ENCODE measurements at places on chromosomes 1 and 21. TPM values are rescaled to one million over a fixed set of nuclear protein-coding genes. Genes with fewer than 3 reads are reported as not detected.

- no peaks in the 10 kb centered on the region for H3K36me3 ChIP-seq
- no peak overlapping the region for H3K27ac ChIP-seq
- peaks cover 42% of the 10 kb centered on the region for H3K4me1 ChIP-seq
These were observed 6.1 kb upstream of the IGSF8 start for GRCh38 chr1:160104486-160104885.

DNA sequence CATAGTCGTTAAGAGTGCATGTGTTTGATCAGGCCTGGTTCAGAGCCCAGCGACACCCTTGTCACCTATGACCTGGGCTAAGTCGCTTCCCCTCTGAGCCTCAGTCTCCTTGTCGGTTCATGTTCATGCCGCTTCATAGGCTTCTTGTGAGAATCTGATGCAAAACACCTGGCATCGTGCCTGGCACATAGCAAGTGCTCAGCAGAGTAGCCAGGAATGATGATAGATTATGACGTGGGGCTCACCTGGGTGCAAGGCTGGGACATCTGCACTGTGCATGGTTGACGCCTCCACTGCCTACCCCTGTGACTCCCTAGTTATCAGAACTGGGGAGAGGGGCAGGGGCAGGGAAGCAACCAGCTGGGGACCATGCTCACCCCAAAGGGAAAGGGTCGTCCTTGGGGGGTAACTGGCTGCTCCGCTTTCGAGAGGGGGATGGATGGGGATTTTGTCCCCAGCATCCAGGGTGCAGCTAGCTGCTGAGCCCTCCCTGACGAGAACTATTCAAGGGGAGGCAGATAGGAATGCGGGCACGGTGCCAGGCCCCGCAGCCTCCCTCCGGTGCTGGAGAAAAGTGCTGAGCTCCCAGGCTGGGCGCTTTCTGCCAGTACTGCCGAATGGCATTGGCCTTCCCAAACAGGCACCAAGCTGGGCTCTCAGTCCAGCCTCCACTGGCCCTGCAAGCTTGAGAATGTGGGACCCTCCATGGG is 9.3 kb downstream of the EFHD2 start:
- no peak for DNase-seq
- H3K27ac ChIP-seq = no peak overlapping the region
- H3K4me1 ChIP-seq = peaks cover 15% of the 10 kb centered on the region

DNA sequence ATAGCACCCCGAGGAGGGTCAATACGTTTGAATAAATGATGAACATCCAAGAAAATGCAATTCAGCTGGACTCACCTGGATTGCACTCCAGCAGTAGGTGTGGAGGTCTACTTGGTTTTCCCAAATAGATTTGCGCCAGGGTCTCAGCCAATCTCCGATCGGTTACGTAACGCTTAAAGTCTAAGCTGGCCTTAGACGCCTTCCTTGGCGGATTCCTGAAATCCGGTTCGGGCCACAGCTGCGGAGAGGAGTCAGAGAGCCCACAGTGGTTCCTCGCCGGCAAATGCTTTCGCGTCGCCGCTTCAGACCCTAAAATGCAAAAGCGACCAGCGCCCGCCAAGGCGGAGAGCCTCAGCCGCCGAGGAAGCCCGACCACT is 322 bp downstream of the TFB2M start:
- peaks cover 5% of the 10 kb centered on the region for H3K4me1 ChIP-seq
- DNase-seq = no peak
- H3K27me3 ChIP-seq = no peaks in the 10 kb centered on the region
- peak overlapping the region; percentile 70 for H3K4me3 ChIP-seq
- no peaks in the 10 kb centered on the region for H3K36me3 ChIP-seq

DNA sequence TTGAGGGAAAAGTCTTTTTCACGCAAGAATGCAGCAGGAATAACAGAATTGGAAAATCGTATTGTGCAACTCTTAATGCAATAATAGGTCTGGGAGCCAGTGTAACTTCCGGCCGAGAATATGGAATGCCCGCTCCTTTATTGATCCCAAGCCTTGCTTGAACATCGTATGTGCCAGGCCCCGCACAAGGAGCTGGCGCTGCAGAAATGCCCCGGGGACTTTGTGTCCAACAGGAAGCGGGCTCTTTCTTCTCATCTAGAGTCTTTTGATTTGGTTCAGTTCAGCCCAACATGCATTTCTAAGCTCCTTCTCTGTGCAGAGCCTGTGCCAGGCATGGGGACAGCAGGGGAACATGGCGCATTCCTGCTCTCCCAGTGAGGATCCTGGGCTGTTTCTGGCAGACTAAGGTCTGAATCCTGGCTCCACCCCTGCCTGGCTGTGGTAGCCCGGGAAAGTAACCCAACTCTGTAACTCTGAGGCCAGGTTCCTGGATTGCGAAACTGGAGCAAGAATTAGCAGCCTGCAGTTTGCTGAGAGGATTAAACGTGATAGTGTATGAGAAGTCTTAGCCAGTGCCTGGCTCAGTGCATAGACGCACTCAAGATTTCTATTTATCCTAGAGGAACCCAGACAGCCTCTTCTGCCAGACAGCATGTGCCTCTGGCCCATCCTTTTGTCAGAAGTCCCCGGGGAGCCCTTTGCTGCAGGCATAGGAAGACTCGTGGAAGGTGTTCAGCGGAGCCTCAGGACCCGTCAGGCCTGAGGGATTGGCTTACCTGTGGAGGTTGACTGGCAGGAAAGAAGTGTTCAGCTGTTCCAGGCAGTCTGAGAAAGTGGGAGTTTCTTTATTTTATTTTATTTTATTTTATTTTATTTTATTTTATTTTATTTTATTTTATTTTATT is 987 bp upstream of the CDCP2 start:
- no peaks in the 10 kb centered on the region for H3K4me1 ChIP-seq
- H3K36me3 ChIP-seq = no peaks in the 10 kb centered on the region
- DNase-seq = peak; percentile 63
- H3K4me3 ChIP-seq = no peak overlapping the region
- no peaks in the 10 kb centered on the region for H3K27me3 ChIP-seq

GRCh38 chr1:25688390-25689119 is 72.0 kb downstream of the MAN1C1 start:
- H3K4me3 ChIP-seq = no peak overlapping the region
- no peaks in the 10 kb centered on the region for H3K36me3 ChIP-seq
- H3K27me3 ChIP-seq = no peaks in the 10 kb centered on the region
- DNase-seq = peak; percentile 85
- H3K4me1 ChIP-seq = no peaks in the 10 kb centered on the region

DNA sequence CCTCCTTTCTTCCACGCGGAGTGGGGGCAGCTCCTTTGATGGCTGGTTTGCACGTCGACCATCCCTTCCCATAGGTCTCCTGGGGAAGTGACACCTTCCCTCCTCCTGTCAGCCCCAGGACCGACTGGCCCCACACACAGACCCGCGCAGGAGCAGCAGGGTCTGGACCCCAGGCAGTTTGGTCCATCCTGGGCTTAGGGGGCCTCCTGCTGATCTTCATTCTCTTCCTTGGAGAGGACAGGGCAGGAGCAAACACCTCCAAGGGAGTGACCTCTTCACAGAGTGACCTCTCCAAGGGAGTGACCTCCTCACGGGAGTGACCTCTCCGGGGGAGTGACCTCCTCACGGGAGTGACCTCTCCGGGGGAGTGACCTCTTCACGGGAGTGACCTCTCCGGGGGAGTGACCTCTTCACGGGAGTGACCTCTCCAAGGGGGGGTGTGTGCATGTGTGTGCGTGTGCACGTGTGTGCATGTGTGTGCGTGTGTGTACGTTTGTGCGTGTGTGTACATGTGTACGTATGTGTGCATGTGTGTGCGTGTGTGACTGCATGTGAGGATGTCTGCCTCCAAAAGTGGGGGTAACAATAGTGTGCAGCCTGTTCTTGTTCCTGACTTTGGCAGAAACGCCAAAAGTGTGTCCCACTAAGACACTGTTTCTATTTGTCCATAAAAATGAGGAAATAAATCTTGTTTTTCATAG is 29.8 kb downstream of the COL6A1 start:
- no peaks in the 10 kb centered on the region for H3K4me1 ChIP-seq
- H3K27ac ChIP-seq = no peak overlapping the region
- DNase-seq = no peak
- no peaks in the 10 kb centered on the region for H3K27me3 ChIP-seq
- no peaks in the 10 kb centered on the region for H3K36me3 ChIP-seq
- H3K4me3 ChIP-seq = no peak overlapping the region

- DNase-seq = no peak
- H3K27me3 ChIP-seq = no peaks in the 10 kb centered on the region
- H3K36me3 ChIP-seq = peaks cover 4% of the 10 kb centered on the region
- H3K4me1 ChIP-seq = peaks cover 3% of the 10 kb centered on the region
These were observed 50.3 kb upstream of the MPC2 start for GRCh38 chr1:167987174-167987573.

- no peaks in the 10 kb centered on the region for H3K27me3 ChIP-seq
- H3K27ac ChIP-seq = no peak overlapping the region
- no peaks in the 10 kb centered on the region for H3K36me3 ChIP-seq
- no peak for DNase-seq
These were observed 122.7 kb downstream of the CCDC185 start for GRCh38 chr1:223515926-223516325.

DNA sequence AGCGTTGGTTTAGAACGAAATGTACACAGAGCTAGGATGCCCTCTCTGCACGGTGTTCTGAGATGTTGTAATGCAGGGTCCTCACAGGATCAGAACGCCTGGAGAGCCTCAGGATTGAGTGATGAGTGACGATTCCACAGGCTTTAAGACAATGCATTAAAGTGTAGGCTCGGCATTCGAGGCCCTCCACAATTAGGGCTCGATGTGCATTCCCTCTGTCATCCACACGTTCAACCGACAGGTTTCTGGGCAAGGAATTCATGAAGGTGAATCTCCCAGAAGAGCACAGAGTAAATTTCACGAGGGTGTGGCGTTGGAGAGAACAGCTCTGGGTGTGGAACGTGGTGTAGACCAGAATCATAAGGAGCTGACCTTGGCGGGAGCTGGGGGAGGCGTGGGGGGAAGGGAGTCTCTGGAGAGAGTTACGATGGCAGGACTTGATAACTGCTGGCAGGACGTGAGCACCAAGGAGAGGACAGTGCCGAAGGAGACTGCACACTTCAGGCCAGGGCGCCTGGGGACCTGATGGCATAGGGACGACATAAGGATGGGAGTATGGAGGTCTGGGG is 51.0 kb upstream of the EFHD2 start:
- H3K4me1 ChIP-seq = no peaks in the 10 kb centered on the region
- no peak overlapping the region for H3K27ac ChIP-seq
- H3K27me3 ChIP-seq = no peaks in the 10 kb centered on the region
- H3K4me3 ChIP-seq = no peak overlapping the region
- DNase-seq = no peak
- no peaks in the 10 kb centered on the region for H3K36me3 ChIP-seq

DNA sequence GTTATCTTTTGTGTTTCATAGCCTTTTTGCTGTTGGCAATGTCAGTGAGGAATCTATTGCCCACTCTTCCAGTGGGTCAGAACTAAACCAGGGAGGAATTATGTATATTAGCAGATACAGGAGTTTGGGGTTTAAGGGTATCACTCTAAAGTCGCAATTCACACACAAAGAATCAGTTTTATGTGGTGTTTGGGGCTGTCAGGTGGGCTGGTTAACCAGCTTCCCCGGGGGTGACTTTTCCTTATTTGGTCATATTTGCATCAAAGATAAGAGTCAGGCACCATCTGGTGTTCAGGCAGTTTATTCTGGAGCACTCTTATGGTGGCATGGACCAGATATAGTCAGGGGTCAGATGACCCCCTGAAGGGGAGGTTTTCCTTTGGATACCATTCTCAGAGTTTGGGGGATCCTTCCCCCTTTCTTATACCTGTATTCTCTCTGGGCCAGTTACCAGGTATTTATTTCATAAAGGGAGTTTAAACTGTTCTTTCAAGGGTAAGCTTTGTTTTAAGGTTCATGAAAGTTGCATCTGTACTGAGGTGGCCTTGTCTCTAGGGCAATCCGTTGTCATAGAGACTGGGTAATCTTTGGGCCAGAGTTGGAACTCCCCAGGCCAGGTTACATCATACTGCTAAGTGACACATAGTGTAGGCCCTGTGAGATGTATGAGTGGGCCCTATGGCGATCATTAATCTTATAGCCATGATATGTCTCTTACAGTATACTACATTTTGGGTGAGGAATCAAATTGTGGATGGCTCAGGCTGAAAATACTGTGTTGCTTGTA is 148.2 kb downstream of the RWDD3 start:
- DNase-seq = no peak
- no peaks in the 10 kb centered on the region for H3K27me3 ChIP-seq
- no peaks in the 10 kb centered on the region for H3K4me1 ChIP-seq

GRCh38 chr1:12067900-12068821 is 5.1 kb downstream of the TNFRSF8 start:
- H3K27ac ChIP-seq = no peak overlapping the region
- H3K4me1 ChIP-seq = peaks cover 6% of the 10 kb centered on the region
- H3K27me3 ChIP-seq = peaks cover 3% of the 10 kb centered on the region
- peak; percentile 52 for DNase-seq
- no peak overlapping the region for H3K4me3 ChIP-seq

DNA sequence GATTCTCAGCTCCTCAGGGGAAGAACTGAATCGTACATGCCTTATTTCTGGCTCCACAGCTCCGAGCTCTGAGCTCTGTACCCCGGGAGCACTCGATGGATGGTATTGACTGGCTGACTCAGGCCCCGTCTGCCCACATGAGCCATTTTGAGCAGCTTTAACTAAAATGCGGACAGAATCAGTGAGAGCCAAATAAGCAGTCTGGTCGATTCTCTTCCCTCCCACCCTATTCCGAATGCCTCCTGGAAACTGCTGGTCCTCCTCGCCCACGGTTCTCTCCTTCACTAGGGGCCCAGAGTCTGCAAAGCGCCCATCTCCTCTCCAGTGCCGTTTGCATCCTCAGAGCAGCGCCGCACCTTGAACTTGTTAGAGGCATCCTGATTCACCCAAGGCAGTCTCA is 125.9 kb upstream of the IRF2BP2 start:
- H3K4me1 ChIP-seq = no peaks in the 10 kb centered on the region
- H3K27ac ChIP-seq = no peak overlapping the region
- no peak for DNase-seq

DNA sequence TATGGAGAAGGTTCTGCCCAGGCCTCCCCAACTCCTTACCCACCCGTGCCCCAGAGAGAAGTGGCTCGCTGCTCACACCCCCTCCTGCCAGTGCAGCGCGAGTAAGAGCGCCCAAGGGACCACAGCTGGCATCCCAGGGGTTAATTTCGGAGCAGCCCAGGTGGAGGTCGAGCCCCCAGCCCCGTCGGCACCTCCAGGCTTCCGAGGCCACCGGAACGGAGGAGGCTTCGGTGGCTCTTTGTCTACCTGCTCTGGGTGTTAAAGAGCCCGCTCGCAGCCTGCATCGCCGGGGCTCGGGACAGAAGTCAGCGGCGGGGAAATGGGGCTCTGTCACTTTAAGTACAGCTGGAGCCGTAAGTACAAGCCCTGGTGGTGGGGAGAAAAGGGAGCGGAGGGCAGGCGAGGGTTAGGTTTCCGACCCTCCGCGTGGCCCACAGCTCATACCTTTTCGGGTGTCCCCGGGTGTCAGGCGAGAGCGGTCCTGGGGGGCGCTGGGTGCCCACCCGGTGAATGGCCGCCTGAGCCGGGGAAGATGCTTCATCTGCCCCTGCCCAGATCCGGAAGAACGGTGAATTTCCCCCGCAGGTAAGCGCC is 89.4 kb upstream of the IPO9 start:
- peak overlapping the region; percentile 39 for H3K4me3 ChIP-seq
- H3K27ac ChIP-seq = peak overlapping the region; percentile 90
- peak; percentile 68 for DNase-seq

- peaks cover 2% of the 10 kb centered on the region for H3K4me1 ChIP-seq
- DNase-seq = no peak
- H3K27ac ChIP-seq = no peak overlapping the region
- peaks cover 6% of the 10 kb centered on the region for H3K36me3 ChIP-seq
These were observed 36.8 kb upstream of the PPP1R15B start for GRCh38 chr1:204448344-204448964.

Gene GNAT2
- total RNA-seq = not detected

Gene STX12
- 78.5 TPM for total RNA-seq

Gene FUCA1
- 31.2 TPM for total RNA-seq

Gene NUF2
- 7.2 TPM for total RNA-seq

Gene KIF17
- total RNA-seq = 6.3 TPM

Gene EPS8L3
- 0.52 TPM for total RNA-seq

Gene TFAP2E
- 1.8 TPM for total RNA-seq

Gene YRDC
- 18.4 TPM for total RNA-seq

All from lung (tissue), 17 donors.